ENCODE measurements at places on chromosomes 13 and 19. TPM values are rescaled to one million over a fixed set of nuclear protein-coding genes. Genes with fewer than 3 reads are reported as not detected.

Gene DZIP1
- total RNA-seq = not detected

Gene ZNF699
- 13.4 TPM for total RNA-seq

GRCh38 chr19:30722761-30723160 lies 350.6 kb downstream of the ZNF536 start:
- H3K27me3 ChIP-seq = peaks cover 3% of the 10 kb centered on the region
- H3K27ac ChIP-seq = no peak overlapping the region
- H3K36me3 ChIP-seq = no peaks in the 10 kb centered on the region
- H3K4me1 ChIP-seq = peaks cover 4% of the 10 kb centered on the region

GRCh38 chr19:54329476-54330165 lies 9.3 kb downstream of the LILRA4 start:
- DNase-seq = no peak
- H3K4me1 ChIP-seq = peaks cover 12% of the 10 kb centered on the region
- no peak overlapping the region for H3K4me3 ChIP-seq

DNA sequence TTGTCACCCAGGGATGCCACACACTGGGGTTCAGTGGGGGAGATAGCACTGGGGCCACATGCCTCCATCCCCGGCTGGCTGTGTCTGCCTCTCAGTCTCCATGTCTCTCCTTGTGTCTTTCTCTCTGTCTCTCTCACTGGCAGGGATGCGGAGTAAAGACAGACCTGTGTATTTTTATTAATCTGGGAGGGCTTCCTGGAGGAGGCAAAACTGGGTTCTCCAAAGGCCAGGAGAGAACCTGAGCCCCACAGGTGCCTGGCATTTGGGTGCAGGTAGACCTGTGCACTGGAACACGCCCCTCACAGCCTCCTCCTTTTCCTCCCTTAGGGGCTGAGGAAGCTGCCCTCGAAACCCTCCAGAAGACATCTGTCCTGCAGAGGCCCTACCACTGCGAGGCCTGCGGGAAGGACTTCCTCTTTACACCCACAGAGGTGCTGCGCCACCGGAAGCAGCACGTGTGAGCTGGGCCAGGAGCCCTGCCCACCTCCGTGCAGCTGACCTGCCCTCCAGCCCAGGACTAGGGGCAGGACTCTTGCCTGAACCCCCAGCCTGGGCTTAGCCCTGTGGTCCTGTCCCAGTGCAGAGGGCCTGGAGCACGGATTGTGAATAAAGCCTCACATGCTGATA lies 32.7 kb downstream of the DHX34 start:
- peaks cover 40% of the 10 kb centered on the region for H3K36me3 ChIP-seq
- H3K27ac ChIP-seq = peak overlapping the region; percentile 16

- no peak for DNase-seq
- no peaks in the 10 kb centered on the region for H3K4me1 ChIP-seq
- H3K27me3 ChIP-seq = no peaks in the 10 kb centered on the region
- H3K4me3 ChIP-seq = no peak overlapping the region
Observed at GRCh38 chr13:105196052-105196451, 1339.4 kb downstream of the EFNB2 start.

Data from CD4-positive, alpha-beta T cell (primary cell).